ENCODE measurements at places on chromosomes 6 and 20.

- DNase-seq: no peak
Observed at GRCh38 chr6:31533455-31533841, 4.7 kb downstream of the MCCD1 start.

DNA sequence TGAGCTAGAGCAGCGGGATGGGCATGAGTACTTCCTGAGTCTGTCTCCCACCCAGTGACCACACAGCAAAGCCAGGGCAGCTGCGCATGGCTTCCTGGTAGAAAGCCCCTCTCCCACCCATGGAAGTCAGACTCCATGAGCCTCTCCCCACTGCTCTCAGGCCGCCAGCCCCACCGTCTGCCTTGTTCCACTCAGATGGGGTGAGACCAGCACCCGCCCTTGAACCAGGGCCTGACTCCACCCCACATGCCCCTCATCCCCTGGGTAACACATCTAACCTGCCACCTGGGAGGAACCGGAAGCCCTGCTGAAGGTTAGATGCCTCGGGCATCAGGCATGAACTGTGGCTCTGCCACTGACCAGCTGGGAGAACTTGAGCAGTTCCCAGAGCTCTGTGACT lies 227.8 kb downstream of the NRN1 start:
- no peak for DNase-seq

DNA sequence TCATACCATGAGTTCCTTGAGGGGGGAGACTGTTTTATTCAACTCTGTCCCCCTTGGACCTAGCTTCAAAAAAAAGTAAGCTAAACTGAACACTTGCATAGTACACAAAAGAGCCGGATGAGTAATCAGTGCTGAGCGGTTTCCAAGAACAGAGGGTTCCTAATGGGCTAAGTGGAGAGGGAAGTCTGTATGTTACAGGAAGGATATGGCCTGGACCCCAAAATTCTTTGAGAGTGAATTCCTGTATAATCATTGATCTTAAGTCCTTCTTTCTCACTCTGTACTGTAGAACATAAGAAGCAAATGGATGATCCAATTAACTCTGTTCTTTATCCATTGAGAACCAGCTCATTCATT lies 324.7 kb upstream of the CNR1 start:
- DNase-seq: no peak

DNA sequence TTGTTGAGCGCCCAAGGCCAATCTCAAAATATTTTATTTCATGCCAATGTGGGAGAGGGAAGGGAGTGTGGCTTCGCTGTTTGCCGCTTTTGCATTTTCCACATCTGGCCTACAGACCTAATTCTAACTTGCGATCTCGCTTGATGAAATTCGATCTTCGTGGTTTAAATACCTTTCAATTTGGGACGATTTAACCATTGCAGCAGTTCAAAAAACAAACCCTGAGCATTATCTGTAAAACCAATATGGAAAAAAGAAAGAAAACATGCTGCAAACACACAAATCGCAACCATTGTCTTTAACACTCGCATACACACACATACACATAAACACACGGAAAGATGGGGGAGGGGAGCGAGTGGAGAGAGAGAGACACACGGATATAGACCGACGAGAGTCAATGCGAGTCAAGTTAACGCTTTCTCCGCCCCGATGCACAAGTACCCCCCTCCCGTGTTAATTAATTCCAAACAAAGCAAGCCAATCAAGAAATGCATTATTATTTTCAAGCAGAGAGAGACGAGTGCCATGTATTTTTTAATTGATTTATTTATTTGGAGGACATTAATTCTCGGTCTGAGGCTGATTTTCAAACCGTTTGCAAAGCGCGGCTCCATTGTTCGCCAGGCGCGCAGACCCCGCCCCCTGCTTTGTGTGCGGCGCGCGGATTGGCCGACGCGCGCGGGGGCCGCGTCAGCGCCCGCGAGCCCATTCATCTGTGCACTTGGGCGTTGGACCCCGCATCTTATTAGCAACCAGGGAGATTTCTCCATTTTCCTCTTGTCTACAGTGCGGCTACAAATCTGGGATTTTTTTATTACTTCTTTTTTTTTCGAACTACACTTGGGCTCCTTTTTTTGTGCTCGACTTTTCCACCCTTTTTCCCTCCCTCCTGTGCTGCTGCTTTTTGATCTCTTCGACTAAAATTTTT lies at the start of gene MARCKS:
Gene MARCKS (plus strand): TSS at position 721 of the 931 bp plus-strand sequence. CDS start 401 bp downstream, outside the sequence.
- DNase-seq: no peak

DNA sequence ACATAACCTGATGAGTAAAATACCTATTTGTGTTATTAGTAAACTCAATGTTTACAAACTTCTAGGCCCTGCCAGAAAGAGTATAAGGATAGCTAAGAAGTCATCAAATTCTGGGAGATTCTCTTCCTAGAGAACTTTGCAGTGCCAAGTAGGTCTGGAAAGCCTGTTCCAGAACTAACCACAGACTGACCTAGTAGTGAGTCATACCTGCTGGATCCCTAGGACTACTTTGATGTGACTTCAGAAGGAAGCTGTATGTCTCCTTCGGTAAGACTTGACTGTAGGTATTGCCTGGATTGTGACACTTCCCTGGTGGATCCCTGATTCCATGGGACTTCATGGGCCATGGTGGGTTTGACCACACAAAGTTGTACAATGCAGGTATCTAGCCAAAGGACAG lies 131.7 kb downstream of the DNAH8 start:
- DNase-seq: no peak

DNA sequence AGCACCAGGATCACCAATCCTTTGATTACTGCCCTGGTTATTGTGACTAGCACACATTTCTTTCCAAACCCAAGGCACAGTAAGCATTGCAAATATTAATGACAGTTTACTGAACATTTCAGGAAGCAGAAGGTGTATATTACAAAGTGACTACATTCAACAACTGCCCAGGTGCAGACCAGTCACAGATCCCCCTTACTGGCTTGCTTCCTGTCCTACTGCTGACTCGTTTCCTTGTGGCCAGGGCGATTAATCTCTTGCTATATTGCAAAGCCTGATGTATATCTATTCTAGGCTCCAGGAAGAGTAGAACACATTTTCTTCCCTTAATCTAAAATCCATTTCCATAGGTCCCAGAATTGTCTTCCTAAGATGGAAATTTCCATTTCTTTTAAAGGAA lies 77.2 kb upstream of the EPHA7 start:
- DNase-seq: no peak

- DNase-seq: no peak
Observed at GRCh38 chr20:45470262-45470931, 844 bp downstream of the WFDC2 start.

DNA sequence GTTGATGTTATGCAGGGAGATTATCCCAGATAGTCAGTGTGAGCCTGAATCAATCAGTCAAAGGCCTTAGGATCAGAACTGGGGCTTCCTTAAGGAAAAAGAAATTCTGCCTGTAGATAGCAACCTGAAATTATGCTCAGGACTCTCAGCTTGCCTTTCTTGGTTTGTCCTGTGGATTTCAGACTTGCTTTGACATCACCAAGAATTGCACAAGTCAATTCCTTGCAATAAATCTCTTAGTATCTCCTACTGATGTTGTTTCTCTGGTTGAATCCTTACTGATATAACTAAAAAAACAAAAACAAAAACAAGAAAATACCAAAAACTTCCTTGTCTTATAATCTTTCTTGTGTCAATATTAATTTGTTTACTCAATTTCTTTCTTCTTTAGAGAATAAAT lies 258.9 kb upstream of the TCF21 start:
- no peak for DNase-seq

GRCh38 chr20:12237772-12238171 lies 320.1 kb downstream of the BTBD3 start:
- DNase-seq: no peak

DNA sequence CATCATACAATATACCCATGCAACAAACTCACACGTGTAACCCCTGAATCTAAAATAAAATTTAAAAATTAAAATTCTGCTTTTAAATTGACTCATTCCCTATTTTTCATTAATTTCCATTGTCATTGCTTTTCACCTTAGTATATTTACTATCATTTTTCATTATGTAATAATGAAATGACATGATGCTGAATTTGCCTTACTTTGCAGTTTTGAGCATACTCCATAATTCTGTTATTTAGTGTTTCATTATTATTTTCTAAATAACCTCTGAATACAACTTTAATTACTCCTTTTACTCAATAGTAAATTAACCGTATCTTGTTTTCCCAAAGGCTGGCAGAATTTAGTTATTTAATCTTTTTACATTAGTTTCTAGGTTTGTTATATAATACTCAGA lies 719.6 kb downstream of the DOK5 start:
- DNase-seq: no peak

- DNase-seq: no peak
Observed at GRCh38 chr20:61934716-61935530, 130.8 kb downstream of the TAF4 start.

DNA sequence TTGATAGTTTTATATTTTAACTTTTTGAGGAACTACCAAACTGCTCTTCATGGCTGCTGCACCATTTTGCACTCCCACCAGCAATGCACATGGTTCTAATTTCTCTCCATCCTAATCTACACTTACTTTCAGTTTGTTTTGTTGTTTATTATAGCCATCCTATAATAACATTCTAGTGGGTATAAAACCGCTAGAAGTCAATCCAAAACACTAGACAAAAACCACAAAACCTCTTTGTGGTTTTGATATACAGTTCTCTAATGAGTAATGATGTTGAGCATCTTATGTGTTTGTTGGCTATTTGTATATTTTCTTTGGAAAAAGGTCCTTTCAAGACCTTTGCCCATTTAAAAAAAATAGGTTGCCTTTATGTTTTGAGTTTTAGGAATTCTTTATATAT lies 5.6 kb downstream of the RPP21 start:
- no peak for DNase-seq

GRCh38 chr6:16544521-16544920 lies 216.7 kb downstream of the ATXN1 start:
- DNase-seq: no peak

GRCh38 chr6:17038316-17038715 lies 63.5 kb upstream of the STMND1 start:
- DNase-seq: no peak
